Sigmoid colon (tissue), 7 donors: ENCODE measurements at places on chromosomes 12 and 14. TPM values are rescaled to one million over a fixed set of nuclear protein-coding genes. Genes with fewer than 3 reads are reported as not detected.
A peak's percentile ranks its signal among the peaks of the same experiment; 100 is the strongest.

- DNase-seq = no peak
Measured at GRCh38 chr12:7269273-7269672, 34.6 kb upstream of the ACSM4 start.

DNA sequence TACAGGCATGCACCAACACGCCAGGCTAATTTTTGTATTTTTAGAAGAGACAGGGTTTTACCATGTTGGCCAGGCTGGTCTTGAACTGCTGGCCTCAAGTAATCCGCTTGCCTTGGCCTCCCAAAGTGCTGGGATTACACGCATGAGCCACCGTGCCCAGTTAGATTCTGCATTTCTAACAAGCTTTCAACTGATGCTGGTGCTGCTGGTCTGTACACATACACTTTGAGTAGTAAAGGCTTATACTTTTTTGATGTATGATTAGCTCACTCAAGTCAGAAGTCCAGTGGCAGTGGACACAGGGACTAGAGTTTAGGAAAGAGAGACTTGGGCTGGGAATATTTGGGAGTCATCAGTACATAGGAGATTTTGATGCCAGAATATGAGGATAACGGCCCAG lies 2.2 kb upstream of the TBC1D15 start:
- no peak for DNase-seq

DNA sequence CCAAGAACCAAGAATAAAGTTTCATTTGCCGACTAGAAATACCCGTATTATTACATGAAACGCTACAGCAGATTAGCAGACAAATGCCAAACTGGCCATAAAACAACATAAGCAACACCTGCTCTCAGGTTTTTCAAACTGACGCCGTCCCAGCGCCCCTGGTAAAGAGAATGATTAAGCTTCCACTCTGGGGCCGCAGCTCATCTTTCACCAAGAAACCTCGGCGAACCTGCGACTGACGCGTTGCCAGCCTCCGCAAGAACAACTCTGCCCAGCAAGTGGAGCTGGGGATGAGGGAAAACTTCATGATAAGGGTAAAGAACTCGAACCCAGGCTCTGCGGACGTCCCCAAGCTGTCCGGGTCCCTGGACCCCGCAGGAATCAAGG lies 530 bp downstream of the ARL1 start:
- DNase-seq = no peak

- DNase-seq = no peak
Measured at GRCh38 chr12:120814903-120815429, 89.2 kb downstream of the SPPL3 start.

The ADCY4 gene
- total RNA-seq = 12.1 TPM

DNA sequence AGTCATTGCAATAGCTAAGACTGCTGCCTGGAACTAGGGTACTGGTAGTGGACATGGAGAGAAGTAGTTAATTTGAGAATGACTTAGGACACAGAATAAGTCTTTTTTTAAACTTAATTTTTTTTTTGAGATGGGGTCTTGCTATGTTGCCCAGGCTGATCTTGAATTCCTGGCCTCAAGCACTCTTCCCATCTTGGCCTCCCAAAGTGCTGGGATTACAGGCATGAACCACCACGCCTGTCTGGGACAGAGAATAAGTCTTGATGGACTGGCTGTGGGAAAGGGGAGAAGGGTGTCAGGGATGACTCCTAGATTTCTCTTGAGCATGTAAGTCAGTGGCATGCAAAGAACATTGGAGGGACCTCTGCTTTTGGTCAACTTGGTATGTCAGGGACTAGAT lies 42.9 kb downstream of the LIN52 start:
- no peak for DNase-seq

The BDKRB1 gene
- 0.36 TPM for total RNA-seq

The HOXC6 gene
- total RNA-seq = not detected

GRCh38 chr12:93563807-93564538 lies 8.5 kb upstream of the SOCS2 start:
- no peak for DNase-seq

The PTPRR gene
- total RNA-seq = 3.2 TPM

GRCh38 chr12:27163048-27163715 lies 80.8 kb upstream of the C12orf71 start:
- no peak for DNase-seq

DNA sequence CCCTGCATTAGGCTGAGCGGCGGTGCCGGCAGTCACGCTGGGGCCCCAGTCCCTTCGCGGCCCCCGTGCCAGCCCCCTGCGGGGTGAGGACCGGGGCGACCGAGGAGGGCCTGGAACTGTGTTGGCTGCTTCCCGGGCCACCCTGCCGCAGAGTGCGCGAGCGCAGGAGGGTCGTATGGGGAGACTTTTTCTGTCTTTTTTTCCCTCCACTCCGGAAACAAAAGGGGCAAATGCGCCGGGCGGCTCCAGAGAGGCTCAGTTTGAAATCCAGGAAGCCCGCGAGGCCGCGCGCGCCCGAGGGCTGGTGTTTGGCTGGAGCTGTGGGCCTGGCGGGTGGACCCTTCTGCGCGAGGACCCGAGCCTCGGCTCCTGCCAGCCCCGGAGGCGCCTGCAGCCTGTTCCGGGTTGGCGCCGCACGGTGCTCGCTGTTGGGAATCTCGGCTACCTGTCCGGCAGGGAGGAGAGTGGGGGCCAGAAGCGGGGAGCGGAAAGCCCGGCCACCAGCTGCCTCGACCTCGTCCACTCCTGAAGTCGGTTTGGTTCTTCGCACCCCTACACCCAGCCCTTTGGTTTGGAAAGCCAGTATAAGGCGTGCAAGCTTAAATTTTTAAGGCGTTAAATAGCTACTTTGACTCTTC lies 638 bp downstream of the PLEKHG3 start:
- DNase-seq = peak; percentile 72

- DNase-seq = no peak
Measured at GRCh38 chr14:101992708-101993107, 28.3 kb downstream of the DYNC1H1 start.

DNA sequence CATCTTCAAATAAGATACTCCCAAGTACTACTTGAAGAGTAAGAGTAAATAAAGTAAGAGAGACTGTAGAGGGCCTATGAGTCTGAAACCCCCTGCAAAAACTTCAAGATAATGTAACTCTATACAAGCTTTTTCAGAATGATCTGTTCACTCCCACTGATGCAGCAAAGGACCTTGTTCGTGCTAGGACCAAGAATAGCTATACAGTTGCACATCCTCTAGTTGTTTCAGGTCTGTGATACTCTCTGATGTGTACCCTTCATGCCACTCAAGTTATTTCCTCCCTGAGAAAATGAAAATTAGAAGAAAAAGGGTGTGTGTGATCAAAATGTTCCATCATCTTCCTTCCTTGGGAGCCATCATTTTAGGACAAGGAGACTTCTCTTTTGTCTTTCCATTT lies 204.4 kb downstream of the ALX1 start:
- DNase-seq = no peak

The TMEM119 gene
- total RNA-seq = 11.6 TPM

GRCh38 chr14:37985826-37986470 lies 221.8 kb upstream of the SSTR1 start:
- DNase-seq = no peak
